GM13976 (cell line): ENCODE measurements at places on chromosomes 16 and 17.
A peak's percentile ranks its signal among the peaks of the same experiment; 100 is the strongest.

DNA sequence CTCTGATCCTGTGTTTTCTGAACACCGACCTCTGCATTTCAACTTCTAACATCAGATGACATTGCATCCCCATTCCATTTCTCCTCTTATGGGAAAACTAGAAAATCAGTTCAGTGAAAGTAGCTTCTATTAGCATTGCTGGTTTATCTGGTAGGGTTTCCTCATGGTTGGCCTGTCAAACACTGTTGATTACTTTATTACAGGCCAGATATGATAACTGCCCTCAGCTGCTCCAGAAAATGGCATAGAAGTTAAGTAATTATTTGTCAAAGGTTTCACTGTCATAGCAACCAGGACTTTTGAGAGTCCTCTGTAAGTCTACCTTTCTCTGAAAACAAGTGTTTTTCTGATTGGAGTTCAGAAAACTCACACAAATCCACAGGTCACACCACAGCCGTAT lies 3.0 kb downstream of the GFOD2 start:
- DNase-seq: no peak

GRCh38 chr17:44901411-44901921 lies 2.2 kb upstream of the EFTUD2 start:
- no peak for DNase-seq

GRCh38 chr16:1433756-1434155 lies 2.9 kb downstream of the PERCC1 start:
- DNase-seq: no peak

DNA sequence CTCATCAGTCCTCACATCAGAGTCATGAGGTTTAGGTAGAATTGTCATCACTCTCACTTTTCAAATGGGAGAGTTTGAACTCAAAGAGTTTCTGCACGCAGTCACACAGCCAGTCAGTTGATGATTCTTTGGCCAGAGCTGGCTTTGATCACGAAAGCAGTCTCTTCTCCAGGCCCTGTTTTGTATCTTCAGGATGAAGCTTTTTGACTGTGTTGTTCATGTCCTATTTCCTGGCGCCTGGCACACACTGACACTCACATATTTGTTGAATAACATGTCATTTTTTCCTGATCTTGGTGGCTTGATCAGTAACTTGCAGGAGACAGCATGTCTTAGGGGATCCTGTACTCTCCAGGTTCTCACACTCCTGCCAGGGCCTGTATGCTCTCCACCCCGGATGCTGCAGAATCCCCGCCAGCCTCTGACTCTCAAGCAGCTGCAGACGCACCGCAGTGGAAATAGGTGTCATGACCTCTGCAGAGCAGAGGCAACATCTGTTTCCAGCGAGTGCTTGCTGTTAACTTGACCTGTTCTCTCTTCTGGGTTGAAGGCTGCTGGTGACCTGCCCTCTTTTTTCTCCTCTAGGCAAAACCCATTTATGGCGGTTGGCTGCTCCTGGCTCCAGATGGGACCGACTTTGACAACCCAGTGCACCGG lies 33.0 kb downstream of the MPRIP start:
- no peak for DNase-seq

DNA sequence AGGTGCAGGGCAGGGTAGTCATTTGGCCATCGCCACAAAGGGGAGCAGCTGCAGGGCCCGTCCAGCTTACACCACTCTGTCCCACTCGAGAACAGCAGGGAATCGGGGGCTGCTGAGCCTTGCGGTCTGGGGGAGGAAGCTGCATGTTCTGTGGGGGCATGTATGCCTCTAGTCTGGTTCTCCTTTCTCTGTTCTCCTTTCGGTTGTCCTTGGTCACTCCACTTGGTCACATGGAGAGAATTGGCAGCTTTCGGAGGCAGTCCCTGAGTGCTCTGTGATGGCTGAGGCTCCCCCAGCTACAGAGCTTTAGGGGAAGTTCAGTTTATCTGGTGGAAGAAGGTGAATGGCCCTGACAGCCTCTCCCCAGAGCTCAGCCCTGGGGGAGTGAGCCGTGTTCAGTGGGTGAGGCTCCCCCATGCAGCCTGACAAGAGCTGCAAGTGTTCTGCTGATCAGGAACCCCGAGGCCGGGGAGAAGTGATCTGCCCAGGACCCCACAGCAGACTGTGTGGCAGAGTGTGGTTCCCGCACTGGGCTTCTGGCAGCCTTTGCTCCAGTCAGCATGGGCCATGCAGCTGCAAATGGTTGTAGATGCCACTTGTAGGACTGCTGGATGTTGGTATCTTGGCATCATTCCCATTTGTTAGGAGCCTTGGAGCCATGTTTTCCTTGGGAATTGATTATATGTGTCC lies 22.3 kb upstream of the SMPD3 start:
- DNase-seq: peak; percentile 79

DNA sequence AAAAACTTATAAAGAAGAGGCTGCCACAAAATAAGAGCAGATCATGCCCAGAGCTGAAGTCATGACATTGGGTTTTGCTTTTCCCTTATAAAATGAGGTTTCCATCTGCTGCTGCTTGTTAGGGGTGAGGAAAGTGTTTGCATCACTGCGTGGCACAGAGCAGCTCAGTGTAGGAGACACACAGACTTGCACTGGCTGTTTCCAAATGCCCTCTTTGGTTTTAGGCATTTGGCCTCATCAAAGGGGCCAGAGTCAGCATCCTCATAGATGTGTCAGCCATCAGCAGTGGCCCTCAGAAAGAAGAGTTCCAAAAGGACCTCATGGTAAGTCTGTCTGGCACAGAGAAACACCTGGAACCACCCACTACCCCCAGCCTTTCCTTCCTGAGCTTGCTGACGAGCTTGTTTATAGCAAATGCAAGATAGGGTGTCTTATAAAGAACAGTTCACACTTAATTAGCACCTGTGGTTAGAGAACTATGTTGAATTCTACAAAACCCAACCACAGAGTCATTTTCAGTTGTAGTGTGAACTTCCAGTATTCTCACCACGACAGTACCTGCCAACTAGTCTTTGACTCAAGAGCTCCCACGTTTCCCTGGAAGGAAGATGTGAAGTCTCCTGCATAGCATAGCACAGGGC lies 17.0 kb downstream of the VWA3A start:
- no peak for DNase-seq

DNA sequence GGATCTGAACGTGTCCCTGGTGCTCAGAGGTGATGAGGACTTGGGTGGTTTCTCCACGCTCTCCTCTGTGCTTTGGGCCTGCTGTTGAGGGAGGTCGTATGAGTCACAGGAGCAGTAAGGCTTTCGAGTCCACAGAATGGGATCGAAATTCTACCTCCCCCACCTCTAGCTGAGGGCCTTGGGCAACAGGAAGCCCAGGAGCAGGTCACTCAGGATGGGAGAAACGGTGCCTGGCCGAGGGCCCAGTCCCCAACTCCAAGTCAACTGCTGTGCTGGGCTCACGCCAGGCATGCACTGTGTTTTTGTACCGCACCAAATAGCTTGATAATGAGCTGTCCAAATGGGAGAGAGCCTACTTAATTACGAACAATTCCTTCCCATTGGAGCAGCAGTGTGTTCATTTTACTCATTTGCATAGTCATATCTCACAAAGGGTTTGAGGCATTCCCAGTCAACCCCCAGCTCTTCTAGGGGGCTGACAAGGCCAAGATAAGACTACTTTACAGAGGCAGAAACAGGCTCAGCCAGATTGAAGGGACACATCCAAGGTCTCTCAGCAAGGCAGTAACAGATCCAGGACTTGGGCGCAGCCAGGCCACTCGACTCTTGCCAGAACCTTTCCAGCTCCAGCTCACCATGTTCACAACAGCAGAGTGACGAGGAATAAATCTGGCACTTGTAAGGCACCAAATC lies 53.6 kb downstream of the WNT3 start:
- no peak for DNase-seq

- DNase-seq: no peak
Measured at GRCh38 chr17:16304830-16305229, 48.4 kb downstream of the CENPV start.

DNA sequence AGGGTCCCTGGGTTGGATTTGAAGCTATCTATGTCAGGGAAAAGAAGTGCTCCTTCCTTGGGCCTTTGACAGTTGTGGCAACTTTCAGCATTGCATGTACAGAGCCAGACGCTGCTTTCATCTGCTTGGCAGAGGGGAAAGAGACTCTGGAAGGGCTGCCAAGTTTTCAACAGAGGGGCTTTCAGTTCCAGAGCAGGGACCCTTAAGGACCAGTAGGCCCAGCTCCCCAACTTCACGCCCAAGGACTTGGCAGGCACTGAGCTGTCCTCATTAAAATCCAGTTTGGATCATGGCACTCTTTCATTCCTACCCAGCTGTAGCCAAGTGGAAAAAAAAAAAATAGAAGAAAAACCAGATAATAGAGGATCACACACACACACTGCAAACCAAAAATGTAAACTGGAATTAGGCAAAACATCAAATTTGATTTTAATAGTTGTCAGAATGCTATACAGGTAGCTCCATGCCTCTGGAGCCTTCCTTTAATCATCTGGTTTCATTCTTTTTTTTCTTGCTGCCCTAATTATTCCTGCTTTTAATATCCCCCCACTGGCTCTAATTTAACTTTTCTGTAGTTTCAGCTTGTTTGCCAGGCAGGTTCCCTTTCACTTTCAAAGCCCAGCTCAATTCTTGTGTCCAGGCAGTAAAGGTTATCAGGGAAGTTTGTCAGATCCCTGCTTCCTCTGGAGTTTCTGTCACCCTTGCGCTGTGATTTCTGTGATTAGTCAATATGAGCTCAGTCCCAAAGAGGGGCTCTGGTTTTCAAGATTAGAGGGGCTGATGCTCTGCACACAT lies 702.6 kb upstream of the CDH8 start:
- DNase-seq: no peak

DNA sequence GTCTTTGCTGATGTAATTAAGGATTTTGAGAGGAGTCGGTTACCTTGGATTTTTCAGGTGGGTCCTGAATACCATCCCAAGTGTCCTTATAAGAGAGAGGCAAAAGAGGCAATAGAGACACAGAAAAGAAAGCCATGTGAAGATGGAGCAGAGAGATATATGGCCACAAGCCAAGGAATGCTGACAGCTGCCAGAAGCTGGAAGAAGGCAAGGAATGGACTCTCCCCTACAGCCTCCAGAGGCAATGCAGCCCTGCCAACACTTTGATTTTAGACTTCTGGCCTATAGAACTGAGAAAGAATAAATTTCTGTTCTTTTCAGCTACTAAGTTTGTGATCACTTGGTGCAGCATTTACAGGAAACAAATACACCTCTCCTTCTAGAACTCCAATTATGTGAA lies 8.2 kb upstream of the RNFT1 start:
- no peak for DNase-seq

- DNase-seq: no peak
Measured at GRCh38 chr17:44933824-44934744, 13.5 kb downstream of the KIF18B start.

GRCh38 chr17:27224526-27225315 lies 69.2 kb upstream of the WSB1 start:
- no peak for DNase-seq

- peak; percentile 79 for DNase-seq
Measured at GRCh38 chr17:16363749-16364536, 10.7 kb upstream of the CENPV start.

DNA sequence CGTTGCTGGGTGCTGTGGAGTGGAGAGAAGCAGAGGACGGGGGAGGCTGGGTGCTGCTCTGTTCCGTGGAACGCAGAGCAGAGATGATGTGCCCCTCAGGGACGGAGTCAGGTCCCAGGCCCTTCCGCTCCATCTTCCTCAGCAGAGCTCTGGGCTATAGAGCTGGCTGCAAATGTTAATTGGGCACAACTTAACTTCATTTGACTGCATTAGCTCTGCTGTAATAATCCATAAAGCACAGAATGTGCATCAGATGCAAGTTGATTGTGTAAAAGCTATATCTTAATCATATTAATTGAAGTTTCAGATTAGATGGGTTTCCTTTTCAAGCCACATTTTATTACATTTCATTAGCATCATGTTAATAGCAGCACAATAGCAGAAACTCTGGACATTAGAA lies 212.6 kb downstream of the ABCC12 start:
- no peak for DNase-seq

DNA sequence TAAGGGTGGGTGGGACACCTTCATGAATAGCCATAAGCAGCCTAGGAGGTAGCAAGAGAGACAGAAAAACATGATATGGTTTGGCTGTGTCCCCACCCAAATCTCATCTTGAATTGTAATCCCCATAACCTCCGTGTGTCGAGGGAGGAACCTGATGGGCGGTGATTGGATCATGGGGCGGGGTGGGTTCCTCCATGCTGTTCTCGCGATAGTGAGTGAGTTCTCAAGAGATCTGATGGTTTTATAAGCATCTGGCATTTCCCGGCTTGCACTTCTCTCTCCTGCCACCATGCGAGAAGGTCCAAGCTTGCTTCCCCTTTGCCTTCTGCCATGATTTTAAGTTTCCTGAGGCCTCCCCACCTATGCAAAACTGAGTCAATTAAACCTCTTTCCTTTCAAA lies 259.1 kb upstream of the ERCC4 start:
- DNase-seq: no peak

- DNase-seq: no peak
Measured at GRCh38 chr17:4725646-4726310, 5.5 kb upstream of the MED11 start.

DNA sequence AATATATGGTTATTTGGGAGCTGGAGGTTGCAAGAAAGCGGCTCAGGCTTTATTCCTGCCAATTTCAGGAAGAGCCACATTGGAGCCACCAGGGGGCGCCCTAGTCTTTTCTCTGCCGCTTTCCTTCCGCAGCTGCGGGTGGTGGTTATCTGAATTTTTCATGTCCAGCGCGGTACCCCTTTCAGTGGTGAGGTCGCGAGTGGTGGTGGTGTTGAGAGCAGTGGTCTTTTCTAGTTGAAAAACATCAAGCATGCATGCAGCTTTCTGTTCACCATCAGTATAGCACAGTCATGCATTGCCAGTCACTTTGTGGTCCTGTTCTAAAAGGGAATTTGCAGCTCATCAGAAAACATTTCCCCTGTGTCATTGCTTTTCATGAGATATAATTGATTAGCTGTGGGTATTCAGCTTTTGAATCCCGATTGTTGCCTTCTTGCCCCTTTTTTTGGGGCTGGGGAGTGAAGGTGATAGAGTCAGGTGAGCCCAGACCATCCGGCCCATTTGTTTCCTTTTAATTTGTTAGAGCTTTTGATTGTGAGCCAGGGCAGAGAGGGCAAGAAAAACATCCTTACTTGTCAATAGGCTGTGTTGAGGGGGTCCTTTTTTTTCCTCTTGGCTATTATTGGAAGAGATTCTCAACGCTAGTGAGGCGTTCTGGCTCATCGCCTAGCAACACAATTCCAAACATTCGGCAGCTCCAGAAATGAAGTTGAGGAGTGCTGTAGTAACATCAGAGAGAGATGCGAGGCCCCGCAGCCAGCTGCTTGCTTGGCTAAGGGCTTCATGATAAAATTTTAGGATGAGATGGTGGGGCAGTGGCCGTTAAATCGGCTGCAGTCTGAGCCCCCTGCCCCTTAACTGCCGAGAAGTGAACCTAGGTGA lies 119.0 kb downstream of the SNX29 start:
- peak; percentile 71 for DNase-seq

DNA sequence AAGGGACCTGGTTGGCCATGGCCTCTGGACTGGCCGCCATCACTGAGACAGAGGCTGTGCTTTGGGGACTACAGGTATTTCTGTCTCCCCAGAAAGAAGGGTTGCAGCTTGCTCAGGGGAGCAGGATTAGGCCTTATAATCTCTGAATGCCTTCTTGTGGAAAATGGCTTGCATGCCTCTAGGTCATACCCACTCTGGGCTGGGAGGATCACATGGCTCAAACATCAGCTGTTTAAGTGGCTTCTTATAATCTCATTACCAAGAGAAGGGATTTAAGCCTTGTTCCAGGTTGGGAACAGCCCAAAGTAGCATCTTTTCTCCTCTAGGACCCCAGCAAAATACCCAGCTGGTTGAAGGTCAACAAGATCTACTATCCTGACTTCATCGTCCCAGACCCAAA lies 19.1 kb downstream of the LIG3 start:
- DNase-seq: no peak

GRCh38 chr17:33983824-33984574 lies 271.1 kb upstream of the CCL2 start:
- no peak for DNase-seq

GRCh38 chr16:13781575-13782338 lies 138.2 kb upstream of the ERCC4 start:
- DNase-seq: no peak
